M059J (cell line): ENCODE measurements at places on chromosomes 6 and 20.
A peak's percentile ranks its signal among the peaks of the same experiment; 100 is the strongest.

GRCh38 chr6:148441454-148441911 is 98.8 kb downstream of the SASH1 start:
- DNase-seq: peak; percentile 97

DNA sequence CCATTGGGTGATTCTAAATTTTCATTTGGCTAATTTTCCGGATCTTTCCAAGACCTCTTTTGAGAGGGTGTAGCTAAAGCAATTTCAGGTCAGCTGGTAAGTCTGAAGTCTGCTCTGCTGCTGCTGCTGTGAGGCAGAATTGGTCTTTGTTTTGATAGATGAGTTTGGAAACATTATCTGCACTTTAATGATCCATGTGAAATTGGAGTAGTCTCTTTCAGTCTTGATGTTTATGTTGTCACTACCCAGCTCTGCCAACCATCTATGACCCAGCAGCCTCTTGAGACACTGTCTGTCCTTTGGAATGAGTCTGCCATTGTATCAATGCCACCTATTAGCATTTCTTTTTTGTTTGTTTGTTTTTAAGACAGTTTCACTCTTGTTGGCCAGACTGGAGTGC is 44.1 kb downstream of the TXNDC5 start:
- no peak for DNase-seq

DNA sequence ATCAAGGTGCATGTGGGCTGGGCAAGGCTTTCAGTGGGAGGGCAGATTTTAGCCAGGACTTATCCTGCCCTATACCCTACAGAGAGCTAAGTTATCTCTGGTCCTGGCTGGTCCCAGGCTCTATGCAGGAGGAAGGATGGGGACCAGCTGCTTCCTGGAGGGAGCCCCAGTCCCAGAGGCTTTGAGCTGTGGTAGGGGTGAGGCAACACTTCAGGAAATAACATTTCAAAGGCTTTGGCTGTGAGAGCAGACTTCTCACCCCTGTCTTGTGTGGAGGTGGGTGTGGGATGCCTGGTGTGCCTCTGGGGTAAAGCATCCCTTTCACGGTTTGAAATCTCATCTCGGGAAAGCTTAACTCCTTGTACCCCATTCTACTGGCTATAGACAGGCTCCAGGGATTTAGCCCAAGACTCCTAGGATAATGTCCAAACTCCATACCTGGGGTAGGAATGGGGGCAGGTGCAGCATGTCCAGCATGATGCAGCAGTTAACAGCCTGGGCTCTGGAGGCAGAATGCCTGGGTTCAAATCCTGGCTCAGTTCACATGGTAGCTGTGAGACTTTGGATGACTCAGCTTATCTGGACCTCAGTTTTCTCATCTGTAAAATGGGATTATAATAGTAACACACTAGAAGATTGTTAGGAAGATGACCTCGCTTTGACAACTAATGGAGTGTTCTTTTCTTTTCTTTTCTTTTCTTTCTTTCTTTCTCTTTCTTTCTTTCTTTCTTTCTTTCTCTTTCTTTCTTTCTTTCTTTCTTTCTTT is 27.5 kb upstream of the SIRPA start:
- DNase-seq: no peak

GRCh38 chr20:41261260-41261659 is 56.3 kb downstream of the ZHX3 start:
- no peak for DNase-seq

DNA sequence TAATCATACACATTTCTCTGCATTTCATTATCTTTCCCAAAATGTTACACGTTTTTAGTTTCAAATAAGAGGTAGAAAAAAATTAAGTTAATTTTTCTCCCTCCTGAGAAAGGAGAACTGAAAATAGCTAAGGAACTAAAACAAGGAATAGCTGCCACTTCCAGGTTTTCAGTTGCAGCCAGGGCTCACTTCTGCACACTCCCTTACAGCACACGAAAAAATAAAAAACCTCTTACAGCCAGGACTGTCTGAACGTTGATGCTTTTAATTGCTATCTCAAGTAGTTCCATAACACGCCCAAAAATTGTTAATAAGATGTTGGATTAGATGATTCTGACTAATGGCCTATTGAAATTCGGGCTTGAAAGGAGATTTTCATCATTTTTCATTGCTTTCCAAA is 153.7 kb upstream of the THBS2 start:
- no peak for DNase-seq

- DNase-seq: no peak
These were observed 405.5 kb upstream of the PLCB4 start for GRCh38 chr20:8663424-8663823.

DNA sequence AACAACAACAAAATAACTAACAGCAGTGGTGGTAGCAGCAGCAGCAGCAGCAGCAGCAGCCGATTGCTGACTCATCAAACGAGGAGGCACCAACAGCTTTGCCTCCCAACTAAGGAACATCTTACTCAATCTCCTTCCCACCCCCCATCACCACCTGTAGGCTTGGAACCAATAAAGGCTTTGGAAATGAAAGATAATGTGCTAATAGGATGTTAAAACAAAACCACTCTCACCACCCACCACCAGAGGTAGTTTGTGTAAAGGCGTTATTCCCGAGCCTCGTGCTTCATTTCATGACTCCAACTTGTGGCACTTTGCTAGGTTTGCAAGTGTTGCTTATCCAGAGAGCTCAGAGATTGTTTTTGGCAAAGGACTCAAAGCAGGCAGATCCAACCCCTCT is 346.5 kb downstream of the CD83 start:
- no peak for DNase-seq

DNA sequence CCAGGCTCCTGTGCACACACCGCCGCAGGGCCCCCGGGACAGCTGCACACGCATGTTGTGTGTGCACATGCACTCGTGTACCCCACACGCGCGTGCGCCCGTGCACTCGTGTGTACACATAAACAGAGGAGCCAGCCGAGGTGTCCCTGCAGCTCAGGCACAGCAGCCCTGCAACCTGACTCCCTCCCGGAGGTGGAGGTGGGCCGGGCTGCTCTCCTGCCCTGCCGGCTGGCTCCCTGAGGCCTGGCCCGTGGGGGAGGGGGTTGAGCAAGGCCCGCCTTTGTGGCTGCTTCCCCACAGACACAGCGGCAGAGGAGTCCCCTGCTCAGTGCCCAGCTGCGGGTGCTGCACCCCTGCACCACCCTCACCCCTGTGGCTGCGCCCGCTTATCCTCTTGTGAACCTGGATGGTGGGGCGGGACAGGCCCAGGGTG is 624 bp downstream of the RBBP8NL start:
- DNase-seq: no peak

- no peak for DNase-seq
These were observed 317.2 kb upstream of the ID4 start for GRCh38 chr6:19519941-19520340.

GRCh38 chr6:42095776-42096541 is 45.6 kb downstream of the TAF8 start:
- peak; percentile 22 for DNase-seq

DNA sequence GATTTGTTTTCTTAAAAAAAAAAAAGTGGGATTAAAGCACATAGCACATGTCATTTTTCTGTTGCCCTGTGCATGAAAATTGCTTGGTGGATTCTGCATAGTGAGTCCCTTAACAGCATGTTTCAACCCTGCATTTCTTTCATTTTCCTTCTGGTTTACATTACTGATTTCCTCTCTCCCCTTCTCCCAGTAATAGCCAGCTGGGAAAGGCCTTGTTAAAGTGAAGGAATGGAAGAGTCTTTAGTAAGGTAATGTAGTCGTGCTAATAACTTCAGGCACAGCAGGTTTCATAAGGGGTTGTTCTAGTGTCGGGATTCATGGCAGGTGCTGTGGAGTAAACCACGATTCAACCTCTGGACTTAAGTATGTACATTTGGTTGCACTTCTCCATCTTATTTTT is 202.4 kb downstream of the FARS2 start:
- no peak for DNase-seq

DNA sequence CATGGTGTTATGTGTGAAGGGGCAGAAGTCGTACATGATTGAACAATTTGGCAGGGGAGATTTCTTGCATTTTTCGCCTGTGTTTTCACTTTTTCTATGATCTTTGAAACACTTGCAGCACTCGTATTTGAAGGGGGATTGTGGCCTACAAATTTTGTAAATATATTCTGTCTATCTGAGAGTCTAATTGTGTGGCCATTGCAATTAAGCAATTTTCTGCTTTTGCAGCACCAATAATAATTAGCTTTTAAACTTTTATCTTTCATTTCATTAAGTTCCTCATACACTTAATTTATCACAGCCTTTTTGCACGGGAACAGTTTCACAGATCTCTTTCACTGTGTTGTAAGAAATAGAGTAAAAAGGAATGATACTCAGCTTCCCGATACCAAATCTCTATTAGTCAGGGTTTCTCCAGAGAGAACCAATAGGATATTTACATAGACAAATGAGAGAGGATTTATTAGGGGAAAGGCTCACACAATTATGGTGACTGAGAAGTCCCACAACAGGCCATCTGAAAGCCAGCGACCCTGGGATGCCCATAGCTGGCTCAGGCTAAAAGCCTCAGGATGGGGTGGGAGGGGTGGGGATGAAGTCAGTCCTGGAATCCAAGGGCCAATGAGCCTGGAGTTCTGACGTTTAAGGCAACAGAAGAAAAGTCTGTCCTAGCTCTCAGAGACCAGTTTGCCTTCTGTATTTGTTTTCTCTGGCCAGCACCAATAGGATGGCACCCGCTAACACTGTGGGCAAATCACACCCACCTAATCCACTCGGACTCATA is 58.3 kb downstream of the KIF6 start:
- DNase-seq: no peak

GRCh38 chr6:34529665-34530327 is 26.3 kb downstream of the SPDEF start:
- no peak for DNase-seq

DNA sequence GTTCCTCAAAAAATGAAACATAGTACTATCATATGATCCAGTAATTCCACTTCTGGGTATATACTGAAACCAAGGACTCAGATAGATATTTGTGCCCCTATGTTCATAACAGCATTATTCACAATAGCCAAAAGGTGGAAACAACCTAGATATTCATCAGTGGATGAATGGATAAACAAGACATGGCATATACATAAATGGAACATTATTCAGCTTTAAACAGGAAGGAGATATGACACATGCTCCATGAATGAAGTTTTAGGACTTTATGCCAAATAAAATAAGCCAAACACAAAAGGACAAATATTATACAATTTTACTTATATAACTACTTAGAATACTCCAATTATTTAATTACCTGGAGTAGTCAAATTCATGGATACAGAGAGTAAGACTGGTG is 16.4 kb downstream of the PLCB1 start:
- no peak for DNase-seq

GRCh38 chr6:169982461-169983386 is 231.3 kb downstream of the ERMARD start:
- no peak for DNase-seq

DNA sequence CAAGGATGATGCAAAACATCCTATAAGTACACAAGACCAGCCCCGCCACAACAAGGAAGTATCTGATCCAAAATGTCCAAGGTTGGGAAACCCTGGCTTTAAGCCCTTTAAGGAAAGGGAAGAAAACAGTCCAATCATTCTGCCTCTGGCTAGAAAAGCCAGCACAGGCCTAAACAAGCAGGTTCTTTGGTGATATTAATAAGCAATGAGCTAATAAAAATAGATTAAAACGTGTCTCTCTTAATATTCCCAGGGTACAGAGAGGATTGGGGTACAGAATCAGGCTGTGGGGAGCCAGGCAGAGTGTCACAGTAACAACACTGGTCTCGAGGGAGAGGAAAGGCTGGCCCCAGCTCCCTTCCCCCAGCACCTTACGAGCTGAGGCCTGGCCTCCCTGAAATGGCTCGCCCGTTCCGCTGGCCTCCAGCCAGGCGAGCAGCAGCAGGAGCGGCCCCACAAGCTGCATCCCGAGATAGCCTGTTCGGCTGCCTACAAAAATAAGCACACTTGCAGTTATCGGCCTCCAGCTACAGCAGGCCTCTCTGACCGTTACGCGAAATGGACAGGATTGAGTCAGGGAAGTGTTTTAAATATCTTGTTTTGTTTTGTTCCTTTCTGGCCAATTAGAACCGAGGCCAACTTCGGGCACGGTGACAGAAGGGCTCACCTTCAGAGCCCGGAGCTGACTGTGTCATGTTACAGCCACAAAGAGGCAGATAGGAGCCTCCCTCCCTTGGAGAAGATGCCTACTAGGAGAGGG is 4.0 kb upstream of the ZMYND8 start:
- DNase-seq: peak; percentile 99

GRCh38 chr6:138537106-138537505 is 37.8 kb upstream of the NHSL1 start:
- no peak for DNase-seq

DNA sequence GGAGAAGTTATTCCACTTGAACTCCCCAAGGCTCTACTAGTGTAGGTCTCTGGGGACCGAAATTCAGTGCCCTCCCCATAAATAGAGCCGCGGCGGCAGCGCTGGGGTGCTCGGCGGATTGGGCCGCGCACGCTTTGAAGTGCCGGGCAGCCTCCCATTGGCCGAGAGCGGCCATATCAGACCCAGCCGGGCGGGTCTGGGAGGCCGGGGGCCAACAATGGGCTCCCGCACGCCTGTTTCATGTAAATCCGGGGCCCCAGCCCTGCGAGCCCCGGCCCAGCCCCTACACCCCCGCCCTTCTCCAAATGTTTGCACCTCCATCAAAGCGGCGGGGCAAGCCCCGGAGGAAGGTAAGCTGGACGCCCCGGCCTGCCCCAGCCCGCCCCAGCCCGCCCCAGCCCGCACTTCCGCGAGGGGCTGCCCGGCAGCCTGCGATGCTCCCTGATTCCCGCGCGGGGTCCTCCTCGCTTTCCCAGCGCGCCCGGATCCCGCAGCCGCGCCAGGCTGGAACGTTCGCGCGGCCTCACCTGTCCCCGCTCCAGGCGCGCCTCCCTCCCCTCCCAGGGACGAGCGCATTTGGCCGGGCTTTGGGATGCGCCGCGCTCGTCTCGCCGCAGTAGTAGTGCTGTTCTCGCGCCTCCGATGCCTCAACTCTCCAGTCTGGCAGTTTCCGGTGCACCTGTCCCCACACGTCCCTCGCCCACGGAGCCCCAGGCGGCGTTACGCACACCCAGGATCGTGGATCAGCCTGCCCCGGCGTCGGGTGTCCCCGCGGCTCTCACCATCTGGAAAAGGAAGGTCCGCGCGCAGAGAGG is at the start of gene TBXT:
Gene TBXT (minus strand): TSS at position 51 of the 815 bp plus-strand sequence. CDS start 260 bp downstream, outside the sequence.
- no peak for DNase-seq

DNA sequence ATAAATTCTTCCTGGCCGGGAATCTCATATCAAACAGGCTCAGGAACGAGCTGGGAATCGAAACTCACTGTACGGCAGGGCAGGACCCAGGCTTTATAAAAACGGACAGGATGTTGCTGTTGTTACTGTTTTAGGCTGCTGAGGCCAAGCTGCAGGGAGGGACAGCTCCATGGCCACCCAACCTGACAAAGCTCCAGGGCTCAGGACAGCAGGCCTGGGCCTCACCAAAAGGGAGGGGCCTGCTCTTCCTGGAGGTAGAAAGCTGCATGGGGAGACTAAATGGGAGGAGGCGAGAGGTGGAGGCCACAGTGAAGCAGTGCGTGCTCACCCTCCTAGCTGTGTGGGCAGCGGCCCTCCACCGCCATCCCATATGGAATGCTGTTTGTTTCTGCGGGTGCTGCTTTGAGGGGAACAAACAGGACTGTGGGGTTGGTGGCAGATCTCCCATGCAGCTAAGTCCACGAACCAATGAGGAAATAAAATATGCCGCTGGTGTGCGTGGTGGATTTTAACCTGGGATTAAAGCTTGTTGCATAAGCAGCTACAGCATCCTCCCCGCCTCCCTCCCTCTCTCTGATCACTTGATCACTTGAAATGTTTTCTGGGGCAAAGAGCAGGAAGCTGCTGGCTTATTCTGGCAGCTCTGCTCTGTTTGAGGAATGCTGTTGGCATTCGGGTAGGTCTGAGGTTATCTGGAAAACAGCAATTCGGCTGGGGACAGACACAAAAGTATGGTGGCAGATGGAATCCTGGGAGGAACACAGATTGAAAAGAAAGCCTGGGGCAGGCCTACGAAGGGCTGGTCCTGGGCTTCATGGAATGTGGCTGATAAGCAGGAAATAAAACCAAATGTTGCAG is 2.4 kb upstream of the ZMYND8 start:
- DNase-seq: peak; percentile 99
